ENCODE measurements at places on chromosomes 16 and 17.

GRCh38 chr17:28816540-28816939 is 26.1 kb downstream of the FAM222B start:
- no peak for DNase-seq

GRCh38 chr17:36876966-36877365 is 60.3 kb upstream of the LHX1 start:
- no peak for DNase-seq

GRCh38 chr17:51709694-51710633 is 448.6 kb downstream of the CA10 start:
- DNase-seq: no peak

GRCh38 chr17:74850310-74850709 is 9.4 kb downstream of the GRIN2C start:
- no peak for DNase-seq

GRCh38 chr16:55500530-55501011 is 8.3 kb upstream of the LPCAT2 start:
- DNase-seq: no peak

DNA sequence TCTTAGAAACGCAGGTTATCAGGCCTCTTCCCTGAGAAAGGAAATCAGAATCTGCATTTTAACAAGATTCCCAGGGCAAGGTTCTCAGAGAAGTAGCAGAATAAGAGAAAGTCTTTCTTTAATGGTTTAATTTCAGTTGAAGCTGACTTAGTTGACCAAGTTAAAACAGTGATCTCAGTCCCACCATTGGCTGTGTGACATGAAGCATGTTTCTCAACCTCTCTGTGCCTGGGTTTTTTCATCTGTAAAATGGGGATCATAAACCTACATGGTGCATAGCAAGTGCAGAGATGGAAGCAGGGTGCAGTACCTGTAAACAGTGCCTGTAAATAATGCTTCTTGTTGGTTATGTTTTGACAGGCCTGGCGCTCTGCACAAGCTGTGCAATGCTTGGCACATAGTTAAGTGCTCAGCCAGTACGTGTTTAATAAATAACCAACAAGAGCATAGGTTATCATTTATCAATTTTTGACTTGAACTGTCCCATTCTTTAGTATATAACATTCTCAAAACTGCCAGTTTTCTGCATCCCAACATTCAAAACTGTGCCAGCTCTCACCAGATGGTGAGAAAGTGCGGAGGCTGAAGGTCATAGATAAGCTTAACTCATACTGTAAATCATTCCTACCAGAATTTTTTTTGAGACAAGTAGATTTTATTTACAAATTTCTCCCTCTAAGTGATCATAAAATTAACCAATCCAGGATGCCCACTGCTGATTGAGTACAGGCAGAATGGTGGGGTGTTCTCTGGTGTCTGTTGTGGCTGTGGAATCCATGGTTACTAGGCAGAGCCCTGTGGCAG is 6.9 kb downstream of the C17orf67 start:
- DNase-seq: no peak

GRCh38 chr16:35194681-35195080 is 1735.3 kb downstream of the TP53TG3F start:
- DNase-seq: no peak

DNA sequence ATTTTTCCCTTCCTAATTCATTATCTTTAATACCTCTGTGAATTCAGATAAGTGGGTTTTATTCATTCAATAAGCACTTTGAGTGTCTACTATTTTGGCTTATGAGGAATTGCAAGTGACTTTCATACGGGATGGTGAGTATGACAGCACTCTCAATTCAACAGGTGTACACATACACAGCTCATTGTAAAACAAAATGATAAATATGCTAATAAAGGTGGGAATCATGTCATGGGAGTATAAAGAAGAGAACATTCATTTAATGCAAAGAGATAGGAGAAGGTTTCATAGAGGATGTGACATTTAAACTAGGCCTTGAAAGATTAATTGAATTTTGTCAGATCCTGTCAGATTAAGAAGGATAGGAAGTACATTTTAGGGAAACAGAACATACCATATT is 19.4 kb downstream of the NACA2 start:
- DNase-seq: no peak

- DNase-seq: no peak
Measured at GRCh38 chr16:68592466-68593337, 52.4 kb upstream of the CDH3 start.

- no peak for DNase-seq
Measured at GRCh38 chr16:56266641-56267607, 75.6 kb downstream of the GNAO1 start.

DNA sequence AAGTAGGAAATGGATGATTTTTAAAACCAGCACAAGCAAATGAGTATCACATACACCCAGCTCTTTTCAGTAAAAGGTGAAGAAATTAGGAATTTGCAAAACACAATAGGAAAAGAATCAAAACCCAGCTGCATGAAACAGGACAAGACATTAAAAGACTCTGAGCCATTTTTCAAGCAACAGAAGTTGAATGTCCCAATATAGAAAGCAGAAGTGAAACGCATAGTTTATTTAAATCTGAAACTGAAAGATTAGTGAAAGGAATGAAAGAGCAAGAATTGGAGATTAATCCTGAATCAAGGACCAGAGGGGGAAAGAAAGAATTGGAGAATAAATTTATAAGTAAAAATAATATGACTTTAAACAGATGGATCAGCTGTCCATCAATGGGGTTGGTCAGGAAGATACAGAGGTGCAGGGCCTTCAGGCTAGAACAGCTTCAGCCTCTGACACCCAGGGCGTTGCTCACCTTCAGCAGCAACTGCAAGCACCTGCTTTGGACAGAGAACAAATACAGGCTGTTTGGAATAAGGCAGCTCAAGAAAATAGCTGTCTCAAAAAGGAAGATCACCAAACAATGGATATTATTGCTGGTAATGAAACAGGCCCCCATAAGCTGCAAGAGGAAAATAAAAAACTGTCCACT is 3.9 kb upstream of the ARHGAP17 start:
- DNase-seq: no peak

DNA sequence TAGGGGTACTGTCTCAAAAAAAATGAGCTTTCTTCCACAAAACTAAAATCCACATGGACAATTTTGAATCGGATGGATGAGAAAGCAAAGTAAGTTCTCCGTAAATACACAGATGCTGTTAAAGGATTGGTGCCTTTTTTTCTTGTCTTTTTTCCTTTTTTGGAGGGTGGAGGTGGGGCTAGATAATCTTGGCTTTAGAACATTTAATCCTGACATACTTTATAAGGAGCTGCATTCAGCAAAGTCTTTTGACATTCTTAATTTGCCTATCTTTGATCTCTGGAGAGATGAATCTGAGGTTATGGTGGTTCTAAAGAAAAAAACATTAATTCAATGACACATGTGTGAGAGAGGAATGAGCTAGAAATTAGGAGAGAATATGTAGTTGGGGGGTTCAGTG is 312.3 kb upstream of the KCNJ16 start:
- no peak for DNase-seq

- no peak for DNase-seq
Measured at GRCh38 chr16:77591347-77591746, 131.0 kb upstream of the NUDT7 start.

DNA sequence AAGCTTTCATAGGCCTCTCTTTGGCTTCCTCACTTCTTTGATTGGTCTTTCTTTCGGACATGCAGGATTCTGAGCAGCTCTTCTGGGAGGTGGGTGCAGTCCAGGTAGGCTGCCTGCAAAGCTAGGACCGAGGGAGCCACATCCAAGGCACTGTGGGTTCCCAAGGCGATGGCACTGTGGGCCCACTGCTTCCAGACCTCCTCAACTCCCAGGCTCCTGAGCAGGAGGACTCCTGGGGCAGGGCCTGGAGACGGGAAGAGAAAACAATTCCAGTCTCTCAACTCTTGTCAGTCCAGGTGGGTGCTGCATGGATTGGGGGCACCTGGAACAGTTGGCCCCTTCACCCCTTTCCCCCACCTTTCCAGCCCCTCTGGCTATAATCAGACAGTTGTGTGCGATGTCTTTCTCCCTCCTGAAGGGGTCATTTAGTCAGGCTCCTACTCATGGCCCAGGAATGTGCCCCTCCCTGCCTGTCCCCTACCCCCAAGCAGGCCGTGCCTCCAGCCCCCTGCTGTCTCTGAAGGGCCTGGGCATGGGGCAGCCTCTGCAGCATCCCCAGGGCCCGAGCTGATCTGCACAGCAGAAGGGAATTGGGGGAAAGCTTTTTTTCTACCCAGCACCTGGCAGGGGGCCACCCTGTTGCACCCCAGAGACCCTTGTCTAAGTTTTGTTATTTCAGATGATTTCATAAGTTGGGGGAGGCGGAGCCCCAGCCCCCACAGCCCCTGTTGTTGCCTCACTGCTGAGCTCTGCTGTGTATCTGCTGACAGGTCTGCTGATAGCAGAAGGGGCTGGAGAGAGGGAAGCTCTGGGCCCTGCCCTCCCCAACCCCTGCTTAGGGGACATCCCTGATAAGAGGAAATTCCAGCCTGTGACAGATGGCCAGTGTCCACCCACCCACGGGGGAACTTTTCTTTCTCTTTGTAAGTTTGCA is 330.3 kb downstream of the SEC14L1 start:
- DNase-seq: no peak

DNA sequence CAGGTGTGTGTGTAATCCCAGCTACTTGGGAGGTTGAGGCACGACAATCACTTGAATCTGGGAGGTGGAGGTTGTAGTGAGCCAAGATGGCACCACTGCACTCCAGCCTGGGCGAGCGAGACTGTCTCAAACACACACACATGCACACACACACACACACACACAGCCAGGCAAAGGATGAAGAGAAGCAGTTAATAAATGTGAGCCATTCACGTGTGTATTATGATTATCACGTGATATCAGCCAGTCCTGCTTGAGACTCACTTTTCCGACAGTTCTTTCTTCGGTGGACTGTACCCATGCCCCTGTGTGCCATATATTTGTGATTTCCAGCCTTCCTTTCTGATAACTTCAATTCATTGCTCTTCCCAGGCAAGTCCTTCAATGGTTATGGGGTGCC is 119.3 kb downstream of the PRKCB start:
- DNase-seq: no peak

- DNase-seq: peak; percentile 60
Measured at GRCh38 chr16:57045694-57046381, 46.5 kb upstream of the CPNE2 start.

- DNase-seq: no peak
Measured at GRCh38 chr16:4850211-4850610, 2.9 kb downstream of the UBN1 start.

Data from stimulated activated naive CD8-positive, alpha-beta T cell treated with anti-CD3 and anti-CD28 coated beads, Interleukin-15, amount 100 ng/mL, for 72 hours (primary cell).